ENCODE measurements at places on chromosomes 4 and X.

- no peak for DNase-seq
Observed at GRCh38 chrX:16212436-16212835, 45.2 kb downstream of the MAGEB17 start.

DNA sequence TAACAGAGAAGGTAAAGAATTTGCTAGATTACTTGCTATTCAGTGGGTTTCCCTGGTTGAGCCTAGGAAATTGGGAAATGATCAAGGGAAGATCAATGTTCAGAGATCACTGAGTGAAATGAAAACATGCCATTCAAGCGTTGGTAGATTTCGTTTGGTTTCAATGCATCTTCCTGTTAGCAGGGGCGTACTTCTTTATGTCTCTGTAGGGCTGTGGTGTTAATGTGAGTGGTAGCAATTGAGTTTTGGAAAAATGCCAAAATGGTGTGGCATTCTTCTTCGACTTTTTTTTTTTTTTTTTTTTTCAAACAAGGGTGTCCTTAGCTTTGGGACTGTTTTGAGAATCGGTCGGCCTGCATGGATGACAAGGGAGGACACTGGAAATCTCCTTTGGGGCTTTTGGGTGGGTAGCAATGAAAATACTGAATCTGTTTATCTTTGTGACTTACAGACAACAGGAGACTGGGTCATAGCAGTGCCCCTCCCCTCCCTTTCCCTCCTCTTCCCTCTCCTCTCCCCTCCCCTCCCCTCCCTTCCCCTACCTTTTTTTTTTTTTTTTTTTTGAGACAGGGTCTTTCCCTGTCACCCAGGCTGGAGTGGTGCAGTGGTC, 50.4 kb downstream of the SPRY1 start:
- DNase-seq: no peak

DNA sequence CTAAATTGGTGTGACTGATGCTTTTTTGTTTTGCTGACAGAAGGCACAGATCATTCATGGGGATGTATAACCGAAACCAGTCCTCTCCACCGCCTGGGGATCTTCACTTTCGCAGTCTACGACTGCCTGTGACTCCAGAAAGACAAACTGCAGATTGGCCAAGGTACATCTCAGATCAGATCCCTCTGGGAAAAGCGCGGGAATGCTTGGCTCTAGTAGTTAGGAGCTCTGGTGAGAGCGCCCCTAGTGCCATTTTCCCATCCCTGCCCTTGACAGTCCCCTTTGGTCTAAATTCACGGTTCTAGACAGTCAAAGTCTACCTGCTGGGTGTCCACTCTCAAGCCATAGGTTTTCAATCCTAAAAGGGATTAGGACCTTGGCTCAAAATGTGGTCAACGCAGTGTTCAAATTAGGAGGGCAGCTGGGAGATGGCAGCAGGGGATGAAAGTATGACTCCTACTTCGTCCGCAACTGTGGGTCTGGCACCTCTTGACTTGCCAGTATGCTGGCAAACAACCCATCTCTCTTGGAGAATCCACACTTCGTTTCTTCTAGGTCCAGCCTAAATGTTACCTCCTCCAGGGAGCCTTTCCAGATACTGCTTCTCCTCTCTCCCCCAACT, 6.9 kb upstream of the HAND2 start:
- DNase-seq: no peak

DNA sequence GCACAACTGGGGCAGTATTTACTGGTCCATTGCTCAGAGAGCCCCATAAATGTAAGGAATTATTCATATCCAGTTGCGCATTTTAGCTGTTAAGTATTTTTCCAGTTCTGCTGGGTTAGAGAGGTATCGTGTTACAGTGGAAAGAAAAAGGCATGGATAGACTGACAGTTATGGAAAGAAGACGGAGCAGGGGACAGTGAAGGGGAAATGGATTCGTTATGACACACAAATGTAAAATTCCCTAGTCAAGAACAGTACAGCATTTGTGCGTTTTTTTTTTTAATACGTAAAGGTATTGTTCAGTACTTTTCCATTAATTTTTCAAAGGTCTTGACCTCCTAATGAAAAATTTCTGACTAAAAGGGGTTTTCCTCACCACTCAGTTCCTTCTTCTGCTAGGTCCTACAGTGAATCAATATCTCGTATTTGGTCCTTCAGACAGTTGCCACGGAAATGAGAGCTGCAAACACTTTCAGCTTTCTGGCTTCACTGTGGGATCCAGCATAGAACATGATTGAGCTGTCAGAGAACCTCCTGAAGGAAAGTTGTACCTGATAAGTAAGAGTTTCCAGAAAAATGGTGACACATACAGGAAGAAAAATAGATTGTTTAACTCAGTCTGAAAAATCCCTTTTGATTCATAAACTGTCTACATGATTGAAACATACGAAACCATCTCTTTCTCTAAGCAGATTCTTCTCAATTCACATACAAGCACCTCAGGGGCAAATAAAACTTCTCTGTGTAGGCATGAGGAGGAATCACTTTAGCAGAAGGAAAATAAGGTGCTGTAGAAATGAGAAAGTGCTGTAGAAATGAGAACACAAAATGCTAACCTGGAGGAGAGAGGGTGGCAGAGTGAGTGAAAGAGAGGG, 21.8 kb upstream of the BBS12 start:
- no peak for DNase-seq

DNA sequence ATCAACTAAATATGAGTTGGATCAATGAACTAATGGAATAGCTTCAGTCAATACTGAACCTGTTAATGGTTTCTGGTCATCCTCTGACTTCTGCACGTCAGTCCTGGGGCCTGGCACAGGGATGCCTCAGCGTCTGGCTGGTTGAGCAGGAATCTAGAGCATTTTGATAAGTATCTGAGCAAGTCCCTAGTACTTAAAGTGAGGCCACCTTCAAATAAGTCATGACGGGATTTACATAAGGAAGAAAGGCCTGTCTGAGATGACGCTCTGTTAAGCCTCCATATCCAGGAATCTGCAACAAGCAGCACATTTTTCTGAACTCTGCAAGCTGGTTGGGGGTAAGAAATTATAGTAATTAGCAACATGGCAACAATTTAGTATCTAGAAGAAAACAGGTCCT, 83.2 kb upstream of the TBC1D9 start:
- DNase-seq: no peak

- no peak for DNase-seq
Observed at GRCh38 chr4:98284640-98285046, 23.5 kb downstream of the RAP1GDS1 start.

DNA sequence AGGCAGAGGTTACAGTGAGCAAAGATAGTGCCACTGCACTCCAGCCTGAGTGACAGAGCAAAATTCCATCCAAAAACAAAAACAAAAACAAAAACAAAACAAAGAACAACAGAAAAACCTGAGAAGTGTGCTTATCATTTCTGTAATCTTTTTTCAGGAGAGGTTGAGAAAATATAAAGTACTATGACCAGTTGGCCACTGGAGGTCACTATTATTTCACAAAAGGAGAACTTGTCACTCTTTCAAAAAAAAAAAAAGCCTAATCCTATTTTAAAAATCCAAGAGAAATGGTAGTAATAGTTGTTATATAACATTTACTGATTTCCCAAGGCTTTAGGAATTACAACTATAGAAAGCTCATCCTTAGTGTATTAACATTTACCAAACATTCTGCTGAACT, 24.9 kb upstream of the RNF150 start:
- no peak for DNase-seq

DNA sequence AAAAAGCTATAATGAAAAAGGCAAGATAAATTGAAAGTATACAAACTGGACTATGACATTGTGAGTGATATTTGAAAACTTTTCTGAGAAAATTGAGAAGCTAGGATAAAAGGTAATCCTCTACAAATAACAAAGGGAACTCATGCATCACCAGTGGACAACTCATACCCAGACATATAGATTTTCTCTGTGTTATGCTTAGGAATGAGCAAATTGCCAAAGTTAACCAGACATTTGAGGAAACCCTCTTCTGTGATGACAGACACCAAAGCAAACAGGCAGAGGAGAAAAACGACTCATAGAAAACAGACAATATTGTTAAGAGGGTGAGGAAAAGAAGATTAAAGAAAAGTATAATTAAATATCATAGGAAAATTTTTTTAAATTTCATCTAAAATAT, 186.5 kb downstream of the MAB21L2 start:
- no peak for DNase-seq

- no peak for DNase-seq
Observed at GRCh38 chr4:56981795-56982201, 3.1 kb downstream of the POLR2B start.

GRCh38 chr4:8320386-8320750, 50.8 kb downstream of the HTRA3 start:
- no peak for DNase-seq

Data from stimulated activated CD4-positive, alpha-beta T cell treated with anti-CD3 and anti-CD28 coated beads, Interleukin-12 subunit alpha, Interleukin-12 subunit beta, amount 100 ng/mL, for 4 hours (primary cell).